ENCODE measurements at places on chromosomes 13 and 19.
A peak's percentile ranks its signal among the peaks of the same experiment; 100 is the strongest.

- peak; percentile 10 for DNase-seq
These were observed 232.0 kb downstream of the B3GLCT start for GRCh38 chr13:31431722-31432137.

- peak; percentile 50 for DNase-seq
These were observed 565.1 kb downstream of the LIG4 start for GRCh38 chr13:107650081-107650701.

DNA sequence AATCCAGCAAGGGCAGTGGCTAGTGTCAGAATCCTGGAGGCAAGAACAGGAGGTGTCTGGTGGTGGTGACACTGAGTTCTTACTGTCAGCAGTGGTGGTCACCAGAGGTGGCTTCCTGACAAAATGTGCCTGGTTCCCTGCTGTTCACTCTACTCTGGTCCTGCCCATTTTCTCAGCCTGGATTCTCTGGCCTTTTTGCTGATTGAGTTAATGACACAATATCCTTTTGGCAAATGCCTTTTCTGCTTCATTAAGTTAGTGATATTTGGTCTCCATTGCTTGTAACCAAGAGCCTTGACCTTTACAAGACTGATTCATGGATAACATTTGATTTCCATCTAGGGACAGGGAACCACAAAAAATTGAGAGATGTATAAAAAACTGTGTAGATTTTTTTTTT, 51.1 kb downstream of the RFC3 start:
- peak; percentile 67 for DNase-seq

GRCh38 chr13:49938921-49939320, 2.8 kb upstream of the SPRYD7 start:
- DNase-seq = peak; percentile 11

DNA sequence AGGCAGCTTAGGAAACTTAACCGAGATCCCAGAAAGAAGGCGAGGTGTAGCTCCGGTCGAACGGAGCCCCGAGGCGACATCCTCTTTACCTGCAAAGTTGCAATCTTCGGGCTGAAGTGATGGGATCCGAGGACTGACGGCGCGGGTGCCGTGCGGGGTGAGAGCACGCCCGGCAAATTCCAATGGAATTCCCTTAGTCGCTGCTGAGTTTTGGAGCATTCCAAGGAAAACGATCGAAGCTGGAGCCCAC, 141 bp downstream of the TRPC4 start:
- DNase-seq = no peak

- DNase-seq = peak; percentile 48
These were observed 657 bp downstream of the PLIN3 start for GRCh38 chr19:4866595-4867424.

GRCh38 chr19:43778651-43779050, 2.1 kb downstream of the KCNN4 start:
- no peak for DNase-seq

- peak; percentile 37 for DNase-seq
These were observed 97.0 kb upstream of the RNF113B start for GRCh38 chr13:98273824-98274742.

DNA sequence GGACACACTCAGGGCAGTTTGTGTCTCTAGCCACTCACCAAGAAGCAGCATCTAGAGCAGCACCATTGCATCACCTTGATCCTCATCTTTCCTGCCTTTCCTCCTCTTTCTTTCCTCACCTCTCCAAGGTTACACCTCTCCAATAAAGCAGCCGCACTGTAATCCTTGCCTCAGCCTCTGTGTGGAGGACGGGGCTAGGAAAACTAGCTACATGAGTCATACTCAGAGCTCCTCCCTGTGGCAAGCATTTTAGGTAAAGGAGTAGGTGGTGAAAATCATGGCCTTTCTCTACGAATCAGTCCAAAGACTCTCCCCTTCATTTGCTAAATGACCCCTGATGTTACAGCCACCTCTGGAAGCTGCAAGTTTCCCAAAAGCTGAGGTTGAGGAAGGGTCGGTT, 108.9 kb downstream of the DNAJC15 start:
- peak; percentile 54 for DNase-seq

- DNase-seq = no peak
These were observed 128.1 kb downstream of the KL start for GRCh38 chr13:33144358-33144784.

DNA sequence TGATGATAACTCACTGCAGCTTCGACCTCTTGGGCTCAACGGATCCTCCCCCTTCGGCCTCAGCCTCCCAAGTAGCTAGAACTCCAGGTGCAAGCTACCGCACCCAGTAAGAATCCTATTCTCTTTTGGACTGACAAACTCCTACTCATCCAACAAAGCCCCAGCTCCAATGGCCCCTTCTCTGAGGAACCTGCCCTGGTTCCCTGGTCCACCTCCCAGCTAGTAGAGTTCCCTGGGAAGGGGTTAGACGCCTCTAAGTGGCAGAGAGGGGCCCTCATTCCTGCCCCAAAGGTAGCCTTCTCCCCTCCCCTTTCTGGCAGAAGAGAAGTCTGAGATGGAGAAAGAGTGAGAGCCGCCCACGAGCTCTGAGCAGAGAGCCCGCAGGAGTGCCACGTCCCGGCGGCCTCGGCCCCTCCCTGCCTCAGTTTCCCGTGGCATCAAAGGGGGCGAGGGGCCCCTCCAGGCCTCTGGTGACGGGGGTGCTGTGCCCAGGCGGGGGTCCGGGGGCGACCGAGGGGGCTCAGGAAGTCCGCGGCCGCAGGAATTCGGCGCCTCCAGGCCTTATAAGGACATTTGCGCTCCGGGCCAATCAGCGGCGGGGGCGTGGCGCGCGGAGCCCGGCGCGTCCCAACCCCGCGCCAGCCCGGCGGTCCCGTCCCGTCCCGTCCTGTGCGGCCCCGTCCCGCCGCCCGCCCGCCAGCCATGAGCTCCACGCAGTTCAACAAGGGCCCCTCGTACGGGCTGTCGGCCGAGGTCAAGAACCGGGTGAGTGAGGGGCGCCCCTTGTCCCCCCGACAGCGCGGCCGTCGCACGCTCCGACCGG, at the start of gene CNN2:
Gene CNN2 (plus strand): TSS at position 649 of the 823 bp plus-strand sequence. CDS start 54 bp downstream, at position 703.
- peak; percentile 77 for DNase-seq

DNA sequence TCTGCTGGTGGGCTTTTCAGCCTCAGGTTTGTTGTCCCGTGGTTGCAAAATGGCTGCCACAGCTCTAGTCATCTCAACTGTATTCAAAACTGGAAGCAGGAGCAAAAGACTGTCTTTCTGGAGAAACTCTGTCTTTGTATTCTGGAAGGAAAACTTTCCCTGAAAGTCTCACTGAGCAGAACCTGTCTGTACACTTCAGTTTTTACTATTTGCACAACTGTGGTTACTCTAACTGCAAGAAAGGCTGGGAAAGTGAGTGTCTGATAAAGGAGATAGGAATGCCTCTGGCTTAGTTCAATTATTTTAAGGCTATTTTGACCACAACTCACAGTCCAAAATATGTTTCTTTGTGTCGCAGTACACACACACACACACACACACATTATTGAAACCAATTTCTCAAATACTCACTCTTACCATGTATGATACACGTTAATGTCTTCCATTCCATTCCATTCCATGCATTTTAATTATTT, 49.7 kb upstream of the EHD2 start:
- peak; percentile 98 for DNase-seq

- no peak for DNase-seq
These were observed 95.6 kb downstream of the ATP11A start for GRCh38 chr13:112785483-112785856.

DNA sequence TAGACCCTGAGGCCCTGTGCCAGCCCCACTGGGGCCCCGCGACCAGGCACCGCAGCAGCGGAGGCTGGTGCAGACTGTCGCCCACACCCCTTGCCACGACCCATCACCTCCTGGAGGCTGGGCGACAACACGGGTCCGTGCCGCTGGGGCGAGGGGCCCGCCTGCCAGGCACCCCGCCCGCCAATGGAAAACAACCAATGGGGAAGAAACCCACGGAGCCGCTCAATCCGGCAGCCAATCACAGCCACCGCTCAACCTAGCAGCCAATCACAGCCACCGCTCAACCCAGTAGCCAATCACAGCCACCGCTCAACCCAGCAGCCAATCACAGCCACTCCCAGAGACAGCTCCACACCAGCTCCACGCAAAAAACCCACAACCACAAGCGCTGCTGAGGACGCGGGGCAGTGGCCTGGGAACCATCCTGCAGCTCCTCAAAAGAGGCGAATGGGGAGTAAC, 29.7 kb downstream of the GPX4 start:
- no peak for DNase-seq

DNA sequence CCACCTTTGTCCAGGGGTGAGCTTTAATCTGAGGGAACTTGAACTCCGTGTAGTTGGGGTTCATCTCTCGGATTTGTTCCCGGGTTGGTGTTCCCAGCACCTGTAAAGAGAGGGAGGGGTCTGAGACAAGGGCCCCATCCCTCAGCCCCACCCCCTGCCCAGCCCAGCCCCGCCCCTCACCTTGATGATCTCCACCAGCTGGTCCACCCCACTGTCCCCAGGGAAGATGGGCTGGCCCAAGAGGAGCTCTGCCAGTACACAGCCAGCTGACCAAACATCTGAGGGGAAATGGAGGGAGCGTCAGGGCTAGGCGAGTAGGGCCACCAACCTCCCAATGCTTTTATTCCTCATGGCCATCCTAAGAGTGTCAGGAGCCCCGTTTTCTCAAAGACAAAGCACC, 9.3 kb downstream of the GSK3A start:
- DNase-seq = no peak

- peak; percentile 47 for DNase-seq
These were observed 894.3 kb downstream of the DIAPH3 start for GRCh38 chr13:59269476-59269875.

- peak; percentile 34 for DNase-seq
These were observed 80.3 kb upstream of the FRY start for GRCh38 chr13:31951215-31951678.

GRCh38 chr19:52602941-52603340, 32.9 kb downstream of the ZNF701 start:
- DNase-seq = no peak

GRCh38 chr13:114202581-114202980, 23.5 kb downstream of the CFAP97D2 start:
- DNase-seq = no peak

DNA sequence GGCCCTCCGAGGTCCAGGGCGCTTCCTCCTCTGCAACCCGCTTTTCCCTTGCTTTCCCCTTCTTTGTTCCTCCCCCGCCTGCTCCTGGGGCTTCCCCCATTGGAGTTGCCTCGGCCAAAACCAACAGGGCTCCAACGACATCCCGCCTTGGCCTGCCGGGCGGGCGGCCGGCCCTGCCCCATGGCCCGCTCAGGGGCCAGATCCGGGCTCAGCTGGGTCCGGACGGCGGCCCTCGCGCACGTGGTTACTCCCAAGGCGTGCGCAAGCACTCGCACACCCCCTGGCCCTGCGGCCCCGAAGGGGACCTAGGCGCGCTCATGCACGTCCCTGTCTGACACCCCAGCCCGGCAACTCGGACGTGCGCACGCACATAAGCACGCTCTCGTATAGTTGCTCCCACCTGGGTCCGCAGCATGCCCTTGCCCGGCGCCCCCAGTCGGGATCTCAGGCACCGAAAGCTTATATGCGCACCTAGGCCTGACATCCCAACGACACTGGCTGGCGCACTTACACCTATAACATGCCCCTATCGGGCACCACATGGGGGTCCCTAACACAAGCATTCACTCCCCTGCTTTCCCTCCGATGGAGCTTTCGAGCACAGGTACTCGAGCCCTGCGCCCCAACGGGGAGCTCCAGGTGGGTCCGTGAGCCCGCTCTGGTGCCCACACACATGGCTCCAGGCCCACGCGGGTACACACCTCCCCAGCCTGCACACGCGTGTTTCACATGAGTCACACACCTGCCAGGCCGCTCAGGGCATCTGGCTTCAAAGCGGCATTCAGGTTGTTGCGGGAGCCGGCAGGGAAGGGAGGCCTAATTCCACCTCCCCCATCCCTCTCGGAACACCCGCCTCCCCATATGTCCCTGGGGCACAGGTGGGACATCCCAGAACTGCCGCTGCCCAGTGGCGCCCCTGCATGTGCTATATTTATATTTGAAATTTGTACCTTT, 15.0 kb downstream of the NFIX start:
- no peak for DNase-seq

DNA sequence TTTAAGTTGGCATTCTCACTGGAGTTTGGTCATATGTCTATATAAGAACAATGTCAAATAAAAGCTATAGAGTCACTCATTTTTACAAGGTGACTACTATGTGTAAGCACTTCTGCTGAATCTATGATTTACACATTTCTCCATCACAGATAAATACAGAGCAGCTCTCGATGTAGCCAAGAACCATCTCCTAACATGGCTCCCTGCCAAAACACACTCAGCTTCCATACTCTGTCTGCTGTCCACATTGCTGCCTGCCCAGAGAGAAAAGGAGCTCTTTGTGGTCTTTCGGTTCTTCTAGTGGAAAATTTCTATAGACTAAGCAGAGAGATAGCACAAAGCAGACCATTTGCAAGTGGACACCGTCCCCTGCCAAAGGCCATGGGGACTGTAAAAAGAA, 190.9 kb upstream of the KLF12 start:
- DNase-seq = peak; percentile 84

- peak; percentile 27 for DNase-seq
These were observed 352.4 kb downstream of the KLF5 start for GRCh38 chr13:73411067-73411809.

DNA sequence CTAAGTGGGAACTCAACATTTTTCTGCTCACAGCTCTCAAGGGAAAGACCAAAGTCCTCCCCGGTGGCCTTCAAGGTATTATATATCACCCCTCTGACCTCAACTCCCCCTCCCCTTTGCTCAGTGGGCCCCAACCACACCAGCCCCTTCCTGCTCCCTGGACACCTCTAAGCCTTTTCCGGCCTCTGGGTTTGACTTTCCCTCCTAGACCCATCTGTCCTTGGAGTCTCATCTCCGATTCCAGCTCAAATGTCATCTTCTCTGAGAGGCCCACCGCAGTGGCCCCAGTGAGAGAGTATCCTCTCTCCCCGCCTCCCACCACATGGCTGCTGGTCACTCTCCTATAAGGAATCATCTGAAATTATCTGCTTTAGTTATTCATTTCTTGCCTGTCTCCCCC, 941 bp upstream of the UHRF1 start:
- no peak for DNase-seq

DNA sequence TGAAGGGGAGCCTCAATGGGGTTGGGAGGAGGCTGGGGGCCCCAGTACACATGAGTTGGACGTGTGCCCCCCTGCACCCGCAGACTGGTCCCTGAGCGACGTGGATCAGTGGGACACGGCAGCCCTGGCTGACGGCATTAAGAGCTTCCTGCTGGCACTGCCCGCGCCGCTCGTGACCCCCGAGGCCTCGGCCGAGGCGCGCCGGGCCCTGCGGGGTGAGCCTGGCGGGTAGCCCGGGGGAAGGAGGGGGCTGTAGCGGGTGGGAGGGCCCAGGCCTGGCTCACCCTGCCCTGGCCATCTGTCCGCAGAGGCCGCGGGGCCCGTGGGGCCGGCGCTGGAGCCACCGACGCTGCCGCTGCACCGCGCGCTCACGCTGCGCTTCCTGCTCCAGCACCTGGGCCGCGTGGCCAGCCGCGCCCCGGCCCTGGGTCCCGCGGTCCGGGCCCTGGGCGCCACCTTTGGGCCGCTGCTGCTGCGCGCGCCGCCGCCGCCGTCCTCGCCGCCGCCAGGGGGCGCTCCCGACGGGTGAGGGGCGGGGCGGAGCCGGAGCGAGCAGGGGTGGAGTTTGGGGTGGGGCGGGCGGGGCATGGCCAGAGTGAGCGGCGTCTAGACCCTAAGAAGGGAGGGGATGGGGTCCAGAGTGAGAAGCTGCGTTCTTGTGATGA, 8.1 kb downstream of the PIK3R2 start:
- DNase-seq = peak; percentile 49

Measured in fibroblast of lung (primary cell).